ENCODE measurements at places on chromosomes 5 and 9.

- no peak for DNase-seq
Measured at GRCh38 chr9:567128-567746, 274.3 kb upstream of the DMRT1 start.

- DNase-seq, result no peak
Measured at GRCh38 chr5:133831491-133832224, 136.8 kb downstream of the C5orf15 start.

DNA sequence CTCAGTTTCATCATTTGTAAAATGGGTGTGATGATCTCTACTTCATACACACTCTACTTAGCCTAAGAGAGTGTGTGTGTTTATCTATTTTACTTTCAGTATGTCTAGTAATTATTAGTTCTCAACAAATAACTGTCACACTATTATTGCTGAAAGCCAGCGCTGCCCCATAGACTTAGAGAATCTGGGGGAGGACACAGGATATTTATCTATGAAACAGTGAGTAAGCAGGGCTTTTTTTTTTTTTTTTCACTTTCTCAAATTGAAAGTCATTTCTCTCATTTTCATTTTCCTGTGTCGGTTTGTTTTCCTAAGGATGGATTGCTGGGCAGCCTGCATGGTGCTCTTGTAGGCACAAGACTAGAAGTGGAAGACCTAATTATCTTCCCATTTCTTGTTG is 248.4 kb upstream of the RPS23 start:
- DNase-seq, result no peak

DNA sequence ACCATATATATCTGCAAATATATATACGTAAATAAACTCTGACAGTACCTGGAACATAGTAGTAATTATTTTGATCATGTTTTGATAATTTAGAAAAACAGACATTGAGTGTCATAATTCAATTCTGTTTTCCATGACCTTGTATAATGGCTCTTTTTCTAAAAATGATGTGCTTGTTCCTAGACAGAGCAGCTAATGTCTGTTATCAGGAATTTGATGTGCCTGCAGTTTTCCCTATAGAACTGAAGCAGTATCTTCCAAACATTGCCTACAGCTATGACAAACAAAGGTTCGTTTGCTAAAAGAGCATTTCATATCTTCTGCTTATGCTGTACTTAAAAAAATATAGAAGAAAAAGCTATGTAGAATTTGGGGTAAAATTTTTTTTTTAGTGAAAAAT is 5.3 kb downstream of the SETD9 start:
- no peak for DNase-seq

Measured in activated CD8-positive, alpha-beta memory T cell treated with anti-CD3 and anti-CD28 coated beads, Interleukin-2, amount 50 U/mL, for 4 hours (primary cell).